ENCODE measurements at places on chromosomes 16 and 17.
A peak's percentile ranks its signal among the peaks of the same experiment; 100 is the strongest.

DNA sequence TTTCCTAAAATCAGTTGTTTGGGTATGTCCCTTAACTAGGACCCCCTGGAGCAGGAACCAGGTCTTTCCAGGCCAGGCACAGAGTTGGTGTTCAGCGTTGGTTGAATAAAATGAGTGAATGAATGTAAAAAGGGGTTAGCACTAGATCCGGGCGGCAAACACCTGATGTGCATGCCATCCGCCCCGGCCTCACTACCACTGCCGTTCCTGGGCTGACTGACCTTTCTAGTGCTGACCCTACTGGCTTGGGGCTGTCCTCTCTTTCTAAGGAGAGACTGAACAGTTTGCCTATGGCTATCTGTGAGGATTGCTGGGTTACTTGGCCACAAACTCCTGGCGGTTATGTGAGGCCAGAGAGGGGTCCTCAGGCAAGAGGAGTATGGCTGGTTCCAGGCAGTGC, 10.1 kb upstream of the PHF12 start:
- no peak for DNase-seq

- no peak for DNase-seq
Observed at GRCh38 chr16:88316151-88316550, 66.6 kb upstream of the ZNF469 start.

GRCh38 chr17:16493531-16494046, 1.6 kb upstream of the LRRC75A start:
- DNase-seq: no peak

- no peak for DNase-seq
Observed at GRCh38 chr16:856811-857210, 56.3 kb upstream of the GNG13 start.

GRCh38 chr17:19361326-19361725, 1.2 kb downstream of the B9D1 start:
- DNase-seq: no peak

DNA sequence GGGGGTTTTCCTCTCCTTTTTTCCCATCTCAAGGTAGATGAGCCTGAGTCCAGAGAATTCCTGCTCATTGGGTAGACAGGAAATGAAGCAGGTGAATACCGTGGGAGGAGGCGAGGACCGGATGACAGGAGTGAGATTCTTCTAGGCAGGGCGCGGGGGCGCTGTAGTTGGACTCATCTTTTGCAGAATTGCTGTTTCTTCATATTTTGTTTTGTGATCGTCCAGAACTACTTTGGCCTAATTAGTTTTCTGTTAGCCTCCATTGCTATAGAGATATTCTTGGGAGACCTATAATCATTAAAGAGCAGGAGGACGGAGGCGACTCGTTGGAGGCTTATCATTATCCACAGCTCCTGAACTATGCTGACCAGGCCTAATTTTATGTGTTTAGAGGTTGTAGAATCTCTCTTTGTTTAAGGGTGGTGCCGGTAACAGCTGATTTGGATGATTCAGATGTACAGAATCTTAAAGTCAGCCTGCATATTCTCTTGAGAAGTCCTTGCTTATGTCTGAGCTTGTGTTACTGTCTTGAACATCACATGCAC, 650 bp downstream of the ATP6V0A1 start:
- DNase-seq: peak; percentile 35

DNA sequence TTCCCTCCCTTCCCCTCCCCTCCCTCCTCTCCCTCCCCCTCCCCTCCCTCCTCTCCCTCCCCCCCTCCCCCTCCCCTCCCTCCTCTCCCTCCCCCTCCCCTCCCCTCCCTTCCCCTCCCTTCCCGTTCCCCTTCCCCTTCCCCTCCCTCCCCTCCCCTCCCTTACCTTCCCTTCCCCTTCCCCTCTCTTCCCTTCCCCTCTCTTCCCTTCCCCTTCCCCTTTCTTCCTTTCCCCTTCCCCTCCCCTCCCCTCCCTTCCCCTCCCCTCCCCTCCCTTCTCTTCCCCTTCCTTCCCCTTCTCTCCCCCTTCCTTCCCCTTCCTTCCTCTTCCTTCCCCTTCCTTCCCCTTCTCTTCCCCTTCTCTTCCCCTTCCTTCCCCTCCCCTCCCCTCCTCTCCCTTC, 61.1 kb downstream of the EMP2 start:
- DNase-seq: no peak

DNA sequence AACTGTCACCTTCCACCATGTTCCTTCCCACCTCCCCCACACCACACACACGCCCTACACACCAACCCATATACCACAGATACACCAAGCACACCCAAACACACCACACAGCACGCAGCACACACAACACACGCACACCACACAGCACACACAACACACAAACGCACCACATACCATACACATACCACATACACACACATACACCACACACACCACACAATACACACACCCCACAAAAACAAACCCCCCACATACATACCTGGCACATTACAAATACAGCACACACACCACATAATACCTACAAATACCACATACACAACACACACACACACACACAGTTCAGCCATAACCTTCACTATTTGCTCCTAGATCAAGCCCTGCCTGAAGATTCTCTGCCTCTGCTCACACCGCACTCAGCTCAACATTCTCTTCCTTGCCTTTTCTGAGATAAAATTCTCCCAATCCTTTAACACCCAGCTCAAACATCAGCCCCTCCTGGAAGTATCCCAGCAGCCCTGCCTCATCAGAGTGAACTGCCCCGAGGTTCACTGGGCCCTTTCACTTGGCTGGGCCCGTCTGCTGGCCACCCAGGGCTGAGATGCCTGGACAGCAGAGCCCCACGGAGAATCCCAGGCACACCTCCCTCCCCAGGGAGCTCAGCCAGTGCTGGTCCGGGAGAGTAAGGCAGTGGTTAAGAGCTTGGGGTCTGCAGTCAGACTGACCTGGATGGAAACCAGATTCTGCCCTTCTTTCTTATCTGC, 31.9 kb upstream of the CPNE2 start:
- no peak for DNase-seq

DNA sequence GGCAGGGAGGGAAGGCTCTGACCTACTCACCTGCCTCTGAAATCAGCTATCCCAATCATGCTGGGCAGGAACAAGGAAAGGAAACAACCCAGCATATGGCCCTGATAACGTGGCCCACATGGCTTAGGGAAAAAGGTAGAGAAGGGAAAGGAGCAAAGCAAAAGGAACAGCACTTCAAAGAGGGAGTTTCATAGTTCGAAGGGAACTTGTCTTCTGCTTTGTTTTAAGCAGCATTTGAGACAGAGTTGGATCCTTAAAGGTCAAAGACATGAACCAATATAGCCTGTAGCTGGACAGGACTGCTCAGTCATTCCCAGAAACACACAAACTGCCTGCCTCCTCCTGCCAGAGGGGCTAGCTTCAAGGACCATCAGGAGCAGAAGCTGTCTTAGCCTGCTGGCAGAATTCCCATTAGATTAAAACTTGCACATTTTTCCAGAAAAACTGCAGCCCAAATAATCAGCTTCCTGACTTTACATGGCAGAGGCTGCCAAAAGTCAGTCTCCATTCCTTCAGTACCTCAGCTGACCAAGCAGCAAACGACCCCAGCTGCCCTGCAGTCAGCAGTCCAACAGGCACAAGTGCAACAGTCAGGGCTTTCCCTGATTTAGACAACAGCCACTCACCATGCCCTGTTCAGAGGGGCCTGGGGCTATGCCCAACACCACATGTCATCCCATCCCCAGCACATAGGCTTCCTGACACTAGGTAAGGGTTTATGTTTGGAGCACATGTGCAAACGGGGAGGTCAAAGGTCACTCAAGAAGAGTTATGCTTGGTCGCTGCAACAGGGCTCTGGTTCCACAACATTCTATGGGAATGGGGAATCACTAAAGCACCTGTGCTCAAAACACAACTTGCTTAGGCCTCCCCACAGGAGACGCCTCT, 32.5 kb downstream of the RANBP10 start:
- no peak for DNase-seq

DNA sequence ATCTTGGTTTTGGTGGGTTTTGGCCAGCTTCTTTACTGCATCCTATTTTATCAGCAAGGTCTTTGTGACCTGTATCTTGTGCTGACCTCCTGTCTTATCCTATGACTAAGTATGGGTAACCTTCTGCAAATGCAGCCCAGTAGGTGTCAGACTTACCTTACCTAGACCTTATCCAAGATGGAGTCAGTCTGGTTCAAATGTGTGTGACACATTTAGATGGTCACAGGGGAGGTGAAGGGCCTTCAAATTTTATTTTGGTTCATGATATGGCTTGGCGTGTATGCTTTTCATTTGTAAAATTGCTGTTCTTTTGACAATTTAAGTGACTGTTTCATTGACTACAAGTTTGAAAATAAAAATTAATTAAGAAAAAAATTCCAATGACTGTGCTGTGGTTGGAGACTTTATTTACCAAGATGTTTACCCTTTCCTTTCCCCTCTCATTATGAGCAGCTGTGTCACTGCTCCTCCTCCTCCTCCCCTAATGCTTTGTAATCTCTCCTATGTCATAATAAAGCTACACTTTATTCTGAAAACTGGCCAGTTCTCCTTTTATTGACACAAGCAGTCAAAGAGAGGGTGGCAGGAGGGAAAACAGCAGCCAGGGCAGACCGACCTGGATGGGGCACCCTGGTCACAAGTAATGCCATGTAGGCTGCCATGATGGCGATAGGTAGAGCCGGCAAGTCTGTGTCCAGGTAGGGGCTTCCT, 49.4 kb downstream of the TNFRSF13B start:
- DNase-seq: no peak

GRCh38 chr17:83162035-83162745, 82.8 kb downstream of the METRNL start:
- no peak for DNase-seq

- peak; percentile 66 for DNase-seq
Observed at GRCh38 chr16:3938843-3939624, 58.5 kb upstream of the CREBBP start.

GRCh38 chr16:23353440-23353839, 51.3 kb downstream of the SCNN1B start:
- no peak for DNase-seq

- DNase-seq: no peak
Observed at GRCh38 chr17:16820161-16820877, 130.3 kb downstream of the CCDC144A start.

GRCh38 chr17:56595831-56596690, 2.6 kb downstream of the NOG start:
- no peak for DNase-seq

- DNase-seq: no peak
Observed at GRCh38 chr17:73707358-73707757, 63.1 kb upstream of the SDK2 start.

DNA sequence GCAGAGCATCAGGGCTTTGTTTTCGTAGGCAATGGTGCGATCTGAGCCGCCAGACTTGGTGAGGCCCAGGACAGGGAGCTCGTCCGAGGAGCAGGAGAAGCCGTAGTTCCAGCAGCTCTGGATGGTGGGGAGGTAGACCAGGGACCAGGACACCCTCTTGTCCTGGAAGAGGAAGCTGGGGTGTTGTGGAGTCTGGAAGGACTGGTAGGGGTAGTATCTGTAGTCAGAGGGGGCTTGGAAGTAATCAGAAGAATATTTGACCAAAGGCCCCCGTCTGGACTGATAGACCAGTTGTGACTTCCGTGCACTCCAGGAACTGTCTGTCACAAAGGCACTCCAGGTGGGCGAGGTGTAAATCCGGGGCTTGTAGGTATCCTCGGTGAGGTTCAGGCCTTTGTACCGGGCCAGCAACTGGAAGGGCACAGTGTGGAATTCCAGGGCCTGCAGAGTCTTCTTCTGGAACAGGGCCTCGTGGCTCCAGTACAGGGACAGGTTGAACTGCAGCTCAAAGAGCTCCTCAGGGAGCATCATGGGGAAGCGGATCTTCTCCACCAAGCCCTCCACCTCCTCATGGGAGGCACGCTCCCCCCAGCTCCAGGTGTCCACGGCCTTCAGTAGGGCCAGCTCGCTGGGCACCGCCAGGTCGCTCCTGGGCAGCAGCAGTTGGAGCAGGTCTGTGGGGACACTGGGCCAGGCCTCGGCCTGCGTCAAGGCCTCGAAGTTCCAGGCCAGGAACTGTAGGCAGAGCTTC, 7.8 kb downstream of the LGALS3BP start:
- DNase-seq: no peak

DNA sequence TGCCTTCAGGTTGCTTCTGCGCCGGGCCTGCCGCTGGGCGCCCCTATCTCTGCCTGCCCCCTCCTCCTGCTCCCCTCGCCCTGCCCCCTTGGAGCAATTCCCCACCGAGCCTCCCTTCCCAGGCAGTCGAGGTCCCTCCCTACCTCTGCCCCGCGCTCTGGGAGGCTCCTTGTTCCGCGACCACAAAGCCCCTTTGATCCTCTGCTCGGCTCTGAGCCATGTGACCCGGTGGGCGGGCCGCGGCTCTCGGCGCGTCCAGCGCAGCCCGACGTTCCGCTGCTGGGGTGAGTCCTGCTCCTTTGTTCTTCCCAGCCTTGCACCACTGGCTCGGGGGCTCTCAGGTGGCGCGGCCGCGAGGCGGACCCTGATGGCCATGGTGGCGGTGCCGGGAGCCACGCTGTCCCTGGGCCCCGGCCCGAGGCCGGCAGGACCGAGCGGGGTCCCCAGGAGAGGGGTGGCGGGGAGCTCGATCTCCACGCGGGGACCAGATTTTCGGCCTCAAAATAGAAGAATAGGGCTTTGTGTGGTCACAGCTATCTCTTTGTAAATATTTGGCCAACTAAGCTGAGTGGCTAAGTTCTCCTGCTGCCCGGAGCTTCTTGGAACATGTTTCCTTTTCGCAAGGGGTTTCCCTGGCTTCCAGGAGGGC, 310.6 kb downstream of the SEC14L1 start:
- DNase-seq: peak; percentile 50

GRCh38 chr17:55318715-55319487, 54.1 kb downstream of the HLF start:
- DNase-seq: no peak

DNA sequence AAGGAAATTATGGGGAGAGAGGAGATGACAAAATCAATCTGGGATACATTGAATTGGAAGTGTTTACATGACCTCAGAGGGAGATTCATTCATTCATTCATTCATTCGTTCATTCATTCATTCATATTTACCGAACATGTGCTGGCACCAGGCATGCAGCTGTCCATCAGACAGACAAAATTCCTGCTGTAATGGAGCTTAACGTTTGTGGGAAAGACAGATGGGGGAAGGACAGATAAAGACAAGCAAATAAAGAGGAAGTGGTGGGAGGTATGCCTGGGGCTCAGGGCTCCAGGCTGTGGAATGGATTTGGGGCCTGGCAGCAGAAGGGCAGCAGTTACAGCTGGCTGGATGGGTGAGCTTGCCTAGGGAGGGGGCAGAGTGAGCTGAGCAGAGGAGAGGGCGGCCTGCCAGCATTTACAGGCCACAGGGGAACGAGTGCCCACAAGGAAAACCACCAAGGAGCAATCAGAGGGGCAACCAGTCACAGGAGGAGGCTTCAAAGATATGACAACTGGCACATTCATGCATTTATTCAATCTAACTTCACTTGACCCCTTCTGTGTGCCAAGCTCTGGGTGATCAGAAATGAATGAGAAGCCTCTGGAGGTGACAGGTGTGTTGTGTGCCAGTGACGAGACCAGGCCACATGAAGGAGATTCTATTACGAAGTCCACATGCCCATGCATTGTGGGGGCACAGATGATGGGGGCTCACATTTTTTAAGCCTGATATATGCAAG, 48.5 kb downstream of the ARHGAP27 start:
- no peak for DNase-seq

Data from suppressor macrophage treated with lipopolysaccharide for 4 hours (primary cell).